ENCODE measurements at places on chromosomes 2 and 18. TPM values are rescaled to one million over a fixed set of nuclear protein-coding genes. Genes with fewer than 3 reads are reported as not detected.

HDHD2 gene
- 44.8 TPM for total RNA-seq

- H3K4me1 ChIP-seq = peaks cover 6% of the 10 kb centered on the region
- no peak overlapping the region for H3K27ac ChIP-seq
- no peaks in the 10 kb centered on the region for H3K27me3 ChIP-seq
- no peak overlapping the region for H3K4me3 ChIP-seq
- no peak for DNase-seq
- no peaks in the 10 kb centered on the region for H3K36me3 ChIP-seq
Measured at GRCh38 chr2:128784626-128785306, 466.1 kb upstream of the HS6ST1 start.

- H3K27ac ChIP-seq = no peak overlapping the region
- no peaks in the 10 kb centered on the region for H3K27me3 ChIP-seq
- no peak overlapping the region for H3K4me3 ChIP-seq
- DNase-seq = no peak
- H3K36me3 ChIP-seq = no peaks in the 10 kb centered on the region
Measured at GRCh38 chr2:211722928-211723327, 815.7 kb downstream of the ERBB4 start.

- no peaks in the 10 kb centered on the region for H3K4me1 ChIP-seq
- DNase-seq = no peak
- H3K36me3 ChIP-seq = no peaks in the 10 kb centered on the region
- no peaks in the 10 kb centered on the region for H3K27me3 ChIP-seq
Measured at GRCh38 chr2:7588295-7588694, 671.1 kb downstream of the RNF144A start.

DNA sequence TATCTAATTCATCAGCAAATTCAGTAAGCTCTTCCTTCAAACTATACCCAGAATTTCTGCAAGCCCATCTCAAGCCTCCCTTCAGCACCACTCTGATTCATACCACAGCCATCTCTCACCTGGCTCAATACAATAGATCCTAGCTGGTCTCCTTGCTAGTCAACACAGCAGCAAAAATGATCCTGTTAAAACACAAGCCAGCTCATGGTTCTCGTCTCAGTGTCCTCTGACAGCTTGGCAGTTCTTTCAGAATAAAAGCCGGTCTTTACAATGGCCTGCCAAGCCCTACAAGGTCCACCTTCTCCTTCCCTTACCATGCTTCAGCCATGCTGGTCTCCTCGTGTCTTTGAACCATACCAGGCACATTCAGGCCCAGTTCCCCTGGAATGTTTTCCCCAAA, 296.9 kb upstream of the RND3 start:
- H3K36me3 ChIP-seq = no peaks in the 10 kb centered on the region
- no peak overlapping the region for H3K4me3 ChIP-seq
- no peaks in the 10 kb centered on the region for H3K4me1 ChIP-seq
- H3K27ac ChIP-seq = no peak overlapping the region
- no peaks in the 10 kb centered on the region for H3K27me3 ChIP-seq

- no peak overlapping the region for H3K4me3 ChIP-seq
- H3K27me3 ChIP-seq = no peaks in the 10 kb centered on the region
- no peaks in the 10 kb centered on the region for H3K36me3 ChIP-seq
Measured at GRCh38 chr2:213187833-213188532, 36.6 kb upstream of the IKZF2 start.

GALNT5 gene
- 0.06 TPM for total RNA-seq

DNA sequence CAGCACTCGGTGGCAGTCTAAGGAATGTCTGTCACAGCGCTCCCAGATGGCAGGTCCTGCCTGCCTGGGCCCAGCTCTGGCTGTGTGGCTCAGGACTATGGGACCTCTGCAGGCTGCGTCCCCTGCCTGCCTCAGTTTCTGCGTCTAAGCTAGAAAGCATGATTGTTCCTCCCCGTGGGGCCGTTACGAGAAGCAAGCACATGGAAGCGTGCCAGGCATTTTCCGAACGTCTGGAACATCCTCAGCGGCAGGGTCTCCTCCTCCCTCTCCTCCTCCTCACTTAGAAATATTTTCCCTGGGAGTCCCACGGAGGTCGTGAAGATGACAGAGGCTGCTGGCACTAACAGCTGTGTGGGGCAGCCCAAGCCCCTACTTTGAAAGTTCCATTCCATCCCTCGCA, 43.3 kb downstream of the LRRFIP1 start:
- H3K27me3 ChIP-seq = no peaks in the 10 kb centered on the region
- no peak for DNase-seq
- no peak overlapping the region for H3K4me3 ChIP-seq
- H3K4me1 ChIP-seq = peaks cover 10% of the 10 kb centered on the region
- no peak overlapping the region for H3K27ac ChIP-seq

ZNF2 gene
- 2.9 TPM for total RNA-seq

GRCh38 chr18:27478459-27478858, 293.4 kb upstream of the CHST9 start:
- H3K36me3 ChIP-seq = no peaks in the 10 kb centered on the region
- no peaks in the 10 kb centered on the region for H3K27me3 ChIP-seq
- no peak overlapping the region for H3K27ac ChIP-seq
- H3K4me3 ChIP-seq = no peak overlapping the region

DNA sequence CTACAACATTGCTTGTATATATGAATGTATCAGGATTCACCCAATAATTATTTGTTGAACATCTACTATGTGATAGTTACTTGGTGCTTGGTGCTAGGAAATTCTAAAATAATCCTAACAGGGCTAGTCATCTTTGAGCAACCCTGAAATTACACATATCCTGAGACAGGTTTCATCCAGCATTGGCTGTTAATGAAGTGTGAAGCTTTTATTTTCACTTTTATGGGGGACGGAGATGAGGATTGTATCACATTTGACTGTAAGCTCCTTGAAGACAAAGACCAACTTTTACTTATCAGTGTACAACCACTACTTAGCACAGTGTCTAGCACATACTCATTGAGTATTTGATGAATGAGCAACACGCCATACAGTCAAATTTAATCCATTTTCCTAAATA, 6.8 kb upstream of the GALM start:
- H3K27me3 ChIP-seq = no peaks in the 10 kb centered on the region
- H3K36me3 ChIP-seq = no peaks in the 10 kb centered on the region
- H3K4me3 ChIP-seq = no peak overlapping the region
- no peak overlapping the region for H3K27ac ChIP-seq
- DNase-seq = no peak

DNA sequence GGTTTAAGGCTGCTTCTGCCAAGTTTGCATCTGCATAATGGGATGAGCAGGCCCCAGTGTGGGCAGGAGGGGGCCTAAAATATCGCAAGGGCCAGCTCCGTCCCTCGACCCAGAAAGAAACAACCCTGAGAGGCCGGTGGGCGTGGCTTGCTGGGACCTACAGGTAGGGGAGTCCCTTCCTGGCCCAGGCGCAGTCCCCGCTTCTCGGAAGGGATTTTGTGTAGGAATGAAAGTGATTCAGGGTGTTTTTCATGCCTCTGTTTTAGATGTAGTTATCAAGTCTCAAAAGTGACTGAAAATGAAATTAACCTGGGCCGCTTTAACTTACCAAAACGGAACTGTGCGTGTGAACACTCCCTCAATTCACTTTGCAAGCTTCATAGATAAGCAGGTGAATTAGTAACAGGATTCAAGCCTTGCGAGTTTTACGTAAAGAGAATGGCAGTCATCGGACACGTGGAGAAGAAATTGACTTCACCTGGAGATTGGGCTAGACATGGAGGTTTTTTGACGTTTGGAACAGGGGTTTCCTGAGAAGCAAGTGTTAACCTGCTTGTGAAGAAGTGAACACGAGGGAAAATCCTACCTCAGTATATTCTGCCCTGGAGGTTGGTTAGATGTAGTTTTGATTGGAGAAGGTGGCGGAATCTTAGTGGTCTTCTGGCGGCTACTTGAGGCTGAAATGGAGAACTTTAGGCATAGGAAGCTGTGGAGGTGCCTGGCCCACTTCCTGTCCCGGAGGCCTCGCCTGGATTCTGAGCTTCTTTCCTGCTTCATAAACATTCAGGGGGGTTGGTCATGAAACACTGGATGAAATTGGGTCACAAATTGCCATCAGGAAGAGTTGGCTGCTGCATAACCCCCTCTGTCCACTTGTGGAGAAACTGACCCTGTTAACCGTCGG, 1.7 kb downstream of the NCK2 start:
- no peaks in the 10 kb centered on the region for H3K36me3 ChIP-seq
- no peak overlapping the region for H3K27ac ChIP-seq
- no peaks in the 10 kb centered on the region for H3K27me3 ChIP-seq
- peak overlapping the region; percentile 74 for H3K4me3 ChIP-seq
- peaks cover 7% of the 10 kb centered on the region for H3K4me1 ChIP-seq

EPB41L3 gene
- 12.8 TPM for total RNA-seq

DNA sequence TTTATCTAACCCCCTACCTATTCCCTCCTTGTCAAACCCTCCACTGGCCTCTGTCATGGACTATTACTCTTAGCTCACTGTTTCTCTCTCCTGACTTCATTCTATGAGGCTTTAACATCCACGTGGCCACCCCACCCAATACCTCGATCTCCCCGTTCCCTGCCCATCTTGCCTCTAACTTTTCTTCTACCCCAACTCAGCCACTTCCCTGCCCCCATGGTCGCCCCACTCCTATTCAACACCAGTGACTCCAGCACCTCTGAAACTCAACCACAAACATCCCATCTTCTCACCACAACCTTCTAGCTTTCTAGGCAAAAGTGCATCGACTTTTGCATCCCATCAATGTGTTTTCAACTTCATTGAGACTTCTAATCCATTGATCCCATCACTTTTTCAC, 94.2 kb upstream of the EPAS1 start:
- H3K27ac ChIP-seq = no peak overlapping the region
- H3K4me3 ChIP-seq = no peak overlapping the region
- H3K36me3 ChIP-seq = no peaks in the 10 kb centered on the region
- H3K4me1 ChIP-seq = no peaks in the 10 kb centered on the region
- DNase-seq = no peak

DNA sequence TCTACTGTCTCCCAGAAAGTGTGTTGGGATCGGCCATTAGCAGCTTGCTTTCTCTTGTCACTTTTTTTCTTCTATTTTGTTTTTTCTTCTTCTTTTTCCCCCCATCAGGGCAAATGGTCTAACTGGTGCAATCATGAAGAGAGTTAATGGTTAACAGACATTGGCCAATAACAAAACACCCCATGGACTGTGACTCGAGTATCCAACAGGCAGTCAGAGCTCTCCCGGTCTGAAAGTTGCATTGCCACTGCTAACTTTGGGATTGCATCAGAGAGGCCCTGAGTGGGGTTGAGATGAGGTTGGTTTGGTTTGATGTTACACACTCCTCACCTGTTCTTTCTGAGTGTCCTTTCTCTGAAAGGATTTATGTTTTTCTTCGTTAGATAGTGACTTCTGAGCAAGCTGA, 12.9 kb upstream of the SNORC start:
- no peak for DNase-seq
- no peak overlapping the region for H3K4me3 ChIP-seq
- H3K36me3 ChIP-seq = peaks cover 33% of the 10 kb centered on the region
- H3K4me1 ChIP-seq = no peaks in the 10 kb centered on the region
- H3K27me3 ChIP-seq = no peaks in the 10 kb centered on the region
- no peak overlapping the region for H3K27ac ChIP-seq

STAT4 gene
- total RNA-seq = 0.63 TPM

SCN3A gene
- not detected for total RNA-seq

TACR1 gene
- total RNA-seq = 0.19 TPM

DNA sequence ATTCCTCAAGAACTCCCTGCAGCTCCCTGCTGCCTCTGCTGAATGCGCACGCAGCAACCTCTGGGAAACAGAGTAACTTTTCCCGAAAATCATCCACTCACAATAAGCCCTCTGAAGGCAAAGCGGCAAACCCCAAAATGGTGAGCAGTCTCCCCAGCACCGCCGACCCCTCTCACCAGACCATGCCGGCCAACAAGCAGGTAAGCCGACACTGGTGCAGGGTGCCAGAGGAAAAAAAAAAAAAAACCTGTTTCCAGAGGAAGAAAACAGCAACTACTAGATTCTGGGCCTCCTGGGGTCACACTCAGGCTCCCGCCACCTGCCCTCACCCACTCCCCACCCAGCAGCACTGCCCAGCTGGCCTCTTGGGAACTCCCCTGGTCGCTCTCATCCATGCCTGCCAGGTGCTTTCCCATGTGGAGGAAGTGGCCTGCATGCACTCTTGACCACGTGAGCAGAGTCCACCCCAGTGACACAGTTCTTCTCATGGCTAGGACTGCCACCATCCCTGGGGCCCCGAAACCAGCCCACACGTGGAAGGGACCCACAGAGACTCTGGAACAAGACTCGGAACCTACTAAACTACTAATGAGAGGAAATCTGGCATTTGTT, 36.9 kb downstream of the KCTD18 start:
- H3K4me3 ChIP-seq = no peak overlapping the region
- H3K27ac ChIP-seq = no peak overlapping the region
- no peak for DNase-seq
- H3K4me1 ChIP-seq = peaks cover 2% of the 10 kb centered on the region
- no peaks in the 10 kb centered on the region for H3K27me3 ChIP-seq
- H3K36me3 ChIP-seq = peaks cover 77% of the 10 kb centered on the region

- H3K27me3 ChIP-seq = no peaks in the 10 kb centered on the region
- no peaks in the 10 kb centered on the region for H3K36me3 ChIP-seq
- peaks cover 3% of the 10 kb centered on the region for H3K4me1 ChIP-seq
- H3K4me3 ChIP-seq = no peak overlapping the region
- H3K27ac ChIP-seq = no peak overlapping the region
Measured at GRCh38 chr2:168145011-168145410, 102.4 kb downstream of the STK39 start.

GRCh38 chr2:203543898-203544328, 8.8 kb upstream of the RAPH1 start:
- no peak for DNase-seq
- no peak overlapping the region for H3K4me3 ChIP-seq
- no peaks in the 10 kb centered on the region for H3K27me3 ChIP-seq
- no peaks in the 10 kb centered on the region for H3K4me1 ChIP-seq
- H3K27ac ChIP-seq = no peak overlapping the region

Data from H1 (cell line).